ENCODE measurements at places on chromosomes 4 and X.

- no peak for DNase-seq
Measured at GRCh38 chrX:44290718-44291117, 52.8 kb downstream of the EFHC2 start.

DNA sequence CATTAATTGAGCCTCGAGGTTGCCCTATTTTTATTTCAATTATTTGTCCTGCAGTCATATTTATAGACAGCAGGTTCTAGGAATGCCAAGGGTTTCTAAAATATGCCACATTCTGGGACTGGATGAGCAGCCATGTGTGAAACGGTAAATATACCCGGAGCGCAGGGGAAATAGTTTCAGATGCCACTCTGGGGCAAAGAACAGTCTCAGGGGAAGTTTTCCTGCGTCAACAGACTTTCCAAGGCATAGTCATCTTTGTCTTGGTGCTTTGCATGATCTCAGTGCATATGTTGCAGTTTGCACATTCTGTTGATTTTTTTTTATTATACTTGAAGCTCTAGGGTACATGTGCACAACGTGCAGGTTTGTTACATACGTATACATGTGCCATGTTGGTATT, 71.0 kb downstream of the GPAT3 start:
- DNase-seq: no peak

DNA sequence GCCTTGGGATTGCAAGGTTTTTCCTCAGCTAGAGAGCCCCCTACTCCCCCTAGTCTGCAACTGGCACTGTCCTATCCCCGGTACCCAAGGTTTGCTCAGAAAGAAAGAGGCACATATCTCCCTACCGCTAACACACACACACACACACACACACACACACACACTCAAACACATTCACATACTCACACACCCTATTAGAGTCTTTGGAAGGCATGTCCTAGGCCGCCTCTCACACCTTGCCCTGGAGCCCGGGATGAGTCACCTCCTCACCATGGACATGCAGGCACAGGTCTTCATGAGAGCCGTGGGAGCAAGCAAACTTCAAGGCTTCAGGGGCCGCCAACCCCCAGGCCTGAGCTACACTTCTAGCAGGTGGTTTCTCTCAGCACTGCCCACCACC, 49.2 kb downstream of the PJA1 start:
- peak; percentile 90 for DNase-seq

- no peak for DNase-seq
Measured at GRCh38 chr4:74292111-74292870, 16.0 kb upstream of the EPGN start.

- DNase-seq: no peak
Measured at GRCh38 chr4:101885574-101885973, 95.0 kb downstream of the BANK1 start.

DNA sequence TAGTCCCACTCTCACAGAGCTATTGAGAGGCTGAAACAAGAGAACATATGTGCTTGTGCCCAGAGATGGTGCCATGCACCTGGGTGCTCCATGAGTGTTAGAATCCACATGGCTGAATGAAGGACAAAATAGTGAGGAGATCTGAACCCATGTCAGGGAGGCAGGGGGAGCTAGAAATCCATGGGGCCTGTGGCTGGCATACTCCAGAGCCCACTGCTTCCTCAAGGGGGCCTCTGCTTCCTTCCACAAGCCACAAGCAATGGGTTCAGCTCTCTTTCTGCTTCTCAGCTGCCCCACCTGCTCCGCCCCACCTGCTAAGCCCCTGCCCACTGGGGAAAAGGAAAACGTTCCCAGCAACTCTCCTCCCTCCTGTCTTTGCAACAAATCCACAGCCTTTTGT, 46.1 kb downstream of the PJA1 start:
- no peak for DNase-seq

DNA sequence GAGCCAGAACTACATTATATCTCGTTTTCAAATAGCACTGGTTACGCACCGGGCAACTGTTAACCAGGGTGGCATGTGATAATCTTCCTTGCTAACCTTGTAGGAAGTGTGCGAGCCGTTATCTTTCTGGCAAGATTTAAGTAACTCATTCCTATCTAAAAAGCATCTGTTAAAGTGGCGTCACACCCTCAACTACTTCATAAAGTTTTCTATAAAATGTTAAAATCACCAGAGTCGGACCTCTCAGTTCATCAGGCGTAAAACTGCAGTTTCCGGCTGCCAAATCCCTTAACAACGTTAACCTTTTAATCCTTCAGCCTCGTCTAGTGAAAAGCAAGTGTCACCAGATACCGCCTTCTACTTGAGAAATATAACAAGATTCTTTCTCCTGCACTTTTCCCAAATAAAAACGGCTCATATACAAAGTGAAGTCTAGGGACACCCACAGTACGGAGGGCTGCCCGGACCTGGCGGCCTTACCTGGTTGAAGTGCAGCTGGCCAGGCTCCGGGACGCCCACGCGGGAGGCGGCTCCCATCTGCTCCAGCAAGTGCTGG, 1.2 kb downstream of the SLC39A8 start:
- DNase-seq: no peak

DNA sequence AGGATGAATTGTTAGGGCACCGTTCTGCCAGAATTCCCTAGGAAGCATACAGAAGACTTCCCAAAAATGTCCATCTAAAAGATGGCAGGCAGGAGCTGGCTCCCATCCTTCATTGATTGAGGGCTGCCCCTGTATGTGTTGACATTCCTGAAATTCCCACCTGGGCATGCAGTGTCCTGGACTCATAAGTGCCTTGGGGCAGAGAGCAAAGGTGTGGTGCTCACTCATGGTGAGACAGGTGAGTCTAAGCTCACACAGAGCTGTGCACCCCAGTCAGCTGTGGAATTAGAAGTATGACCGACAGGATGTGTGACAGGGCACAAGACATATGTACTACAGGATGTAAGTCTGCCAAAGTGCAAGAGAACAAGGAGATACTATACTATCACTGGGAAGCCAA, 271.9 kb downstream of the MID1IP1 start:
- DNase-seq: no peak

DNA sequence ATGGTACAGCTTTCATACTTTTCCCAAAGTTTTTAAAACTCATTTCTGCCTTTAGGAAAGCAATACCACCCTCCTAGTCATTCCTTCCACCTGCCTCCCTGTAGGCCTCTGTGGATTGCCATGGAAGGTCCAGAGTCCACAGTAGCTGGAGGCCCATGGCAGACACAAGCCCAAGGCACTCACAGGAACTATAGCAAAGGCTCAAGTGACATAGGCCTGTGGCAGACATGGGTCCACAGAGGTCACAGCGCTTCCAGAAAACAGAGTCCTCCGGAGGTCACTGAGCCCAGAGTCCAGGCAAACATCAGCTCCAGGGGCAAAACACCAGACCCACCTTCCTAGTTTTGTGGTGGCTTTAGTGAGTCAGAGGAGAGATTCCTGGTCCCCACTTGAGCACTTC, 147.6 kb upstream of the ATP6AP2 start:
- no peak for DNase-seq

GRCh38 chrX:72079607-72080006, 52.1 kb downstream of the RTL5 start:
- no peak for DNase-seq

GRCh38 chr4:10102474-10103332, 13.9 kb downstream of the WDR1 start:
- DNase-seq: no peak

GRCh38 chrX:70907900-70908299, 611 bp downstream of the TEX11 start:
- no peak for DNase-seq

DNA sequence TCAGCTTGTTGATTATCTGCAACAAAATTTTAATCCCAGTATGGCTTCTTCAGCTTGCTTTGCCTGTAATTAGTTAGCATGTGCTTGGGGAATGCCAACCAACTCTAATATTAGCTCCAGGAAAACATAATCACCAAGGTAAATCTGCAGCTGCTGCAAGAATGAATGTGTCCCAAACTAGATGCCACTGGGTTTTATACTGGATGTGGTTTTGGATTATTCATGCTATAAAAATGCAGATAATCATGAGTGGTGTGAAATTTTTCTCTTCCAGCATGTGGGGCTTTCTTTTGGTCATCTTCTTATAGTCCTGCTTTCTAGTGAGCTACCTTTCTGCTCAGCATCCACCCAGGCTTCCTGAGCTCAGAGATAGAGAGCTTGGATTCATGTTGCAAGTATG, 295.9 kb upstream of the CASK start:
- no peak for DNase-seq

DNA sequence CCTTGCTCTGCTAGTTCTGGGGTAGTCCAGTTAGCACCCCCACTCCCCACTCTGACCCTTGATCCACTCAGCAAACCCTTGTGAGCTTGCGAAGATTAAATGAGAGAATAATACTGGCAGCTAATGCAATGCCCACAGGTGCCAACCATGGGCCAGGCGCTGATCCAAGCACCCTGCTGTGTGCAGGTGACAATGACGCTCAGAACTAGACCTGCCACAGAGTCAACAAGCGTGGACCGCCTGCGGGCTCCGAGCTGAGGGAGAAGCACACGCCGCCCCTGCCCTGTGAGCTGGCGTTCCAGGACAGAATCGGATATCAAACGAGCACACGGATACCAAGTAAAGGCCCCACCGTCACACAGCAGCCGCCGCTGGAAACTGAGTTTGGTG, 129.2 kb downstream of the FAM53A start:
- no peak for DNase-seq

- DNase-seq: no peak
Measured at GRCh38 chrX:38935561-38935960, 134.3 kb downstream of the MID1IP1 start.

- no peak for DNase-seq
Measured at GRCh38 chr4:75025431-75025830, 92.5 kb downstream of the PARM1 start.

DNA sequence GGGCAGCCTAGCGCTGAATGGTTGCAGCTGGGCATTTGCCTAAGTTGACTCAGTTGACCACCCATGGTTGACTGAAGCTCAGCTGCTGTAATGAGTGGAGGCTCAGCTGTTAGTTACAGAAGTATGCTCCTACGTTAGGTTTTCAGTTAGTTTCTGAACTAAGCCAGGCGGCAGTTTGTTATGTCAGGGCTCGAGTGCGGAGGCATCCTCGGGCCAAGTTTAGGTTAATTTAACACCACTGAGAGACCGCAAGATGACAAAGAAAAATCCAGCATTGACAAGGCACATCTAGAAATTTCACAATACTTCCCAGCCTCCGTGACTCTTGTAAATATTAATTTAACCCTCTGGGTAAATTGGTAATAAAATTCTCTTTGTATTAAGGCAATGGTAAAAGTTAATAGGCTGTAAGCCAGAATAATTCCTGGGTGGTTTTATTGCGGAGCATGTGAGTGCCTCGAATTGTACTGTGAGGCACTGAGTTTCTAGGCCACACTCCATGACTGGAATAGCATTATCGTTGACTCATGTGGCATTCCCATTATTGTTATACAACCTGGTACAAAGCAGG, 33.1 kb upstream of the CDKN2AIP start:
- no peak for DNase-seq

GRCh38 chr4:42436928-42437565, 39.8 kb downstream of the SHISA3 start:
- no peak for DNase-seq

DNA sequence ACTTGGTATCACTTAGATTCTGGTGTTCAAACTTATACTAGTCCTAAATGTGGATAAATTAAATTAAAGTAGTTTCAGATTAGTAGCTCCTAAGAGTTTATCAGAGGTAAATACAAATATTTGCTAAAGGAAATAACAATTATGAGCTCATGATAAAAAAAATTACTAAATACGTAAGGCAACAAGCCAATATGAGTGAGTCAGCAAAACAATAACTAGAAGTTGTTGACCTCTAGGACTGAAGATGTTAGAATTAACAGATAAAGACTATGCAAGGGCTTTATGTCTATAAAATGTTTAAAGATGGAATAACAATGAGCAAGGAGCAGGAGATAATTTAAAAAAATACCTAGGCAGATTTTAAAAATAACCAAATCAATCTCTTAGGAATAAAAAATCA, 195.8 kb downstream of the CLCN4 start:
- no peak for DNase-seq

DNA sequence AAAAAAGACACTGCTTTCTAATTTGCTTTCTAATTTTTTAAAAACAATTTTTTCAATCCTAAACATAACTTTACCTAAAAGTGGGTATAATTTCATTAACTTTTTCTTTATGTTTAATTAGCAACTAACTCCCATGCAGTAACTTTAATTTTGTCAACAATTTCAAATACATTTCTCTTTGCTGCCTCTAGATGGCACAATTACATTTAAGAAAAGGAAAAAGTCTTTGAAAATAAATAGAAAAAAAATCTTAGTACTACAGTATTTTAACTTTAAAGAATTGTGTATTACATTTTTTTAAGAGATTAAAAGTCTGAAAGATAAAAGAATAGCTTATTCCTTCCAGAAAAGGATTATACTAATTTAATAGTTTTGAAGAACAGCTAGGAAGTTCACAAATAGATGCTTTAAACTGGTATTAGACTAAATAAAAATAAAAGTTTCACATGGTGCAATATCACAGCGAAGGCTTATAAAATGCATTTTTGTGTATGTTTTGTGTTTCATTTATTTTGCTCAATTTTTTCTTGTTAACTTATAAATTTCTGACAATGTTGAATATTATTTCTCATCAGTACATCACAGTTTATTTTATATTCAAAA, 105.1 kb downstream of the ADGRA3 start:
- no peak for DNase-seq

DNA sequence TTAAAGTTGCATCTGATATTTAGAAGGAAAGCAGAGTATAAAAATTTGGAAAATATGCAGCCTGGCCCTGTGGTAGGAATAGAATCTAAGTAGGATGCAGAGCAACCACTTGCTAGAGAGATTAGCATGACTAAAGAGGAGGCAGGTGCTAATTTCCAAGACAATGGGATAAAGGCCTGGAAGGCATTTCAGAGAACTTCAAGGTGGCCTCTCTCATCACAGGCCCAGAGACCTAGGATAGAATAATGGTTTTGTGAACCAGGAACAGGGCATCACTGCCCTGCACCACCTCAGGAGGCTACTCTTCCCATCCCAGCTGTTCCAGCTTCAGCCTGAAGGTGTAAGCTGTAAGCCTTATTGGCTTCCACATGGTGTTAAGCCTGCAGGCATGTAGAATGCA, 621.7 kb upstream of the HS3ST1 start:
- DNase-seq: no peak

- no peak for DNase-seq
Measured at GRCh38 chr4:3287271-3287971, 5.4 kb upstream of the RGS12 start.

DNA sequence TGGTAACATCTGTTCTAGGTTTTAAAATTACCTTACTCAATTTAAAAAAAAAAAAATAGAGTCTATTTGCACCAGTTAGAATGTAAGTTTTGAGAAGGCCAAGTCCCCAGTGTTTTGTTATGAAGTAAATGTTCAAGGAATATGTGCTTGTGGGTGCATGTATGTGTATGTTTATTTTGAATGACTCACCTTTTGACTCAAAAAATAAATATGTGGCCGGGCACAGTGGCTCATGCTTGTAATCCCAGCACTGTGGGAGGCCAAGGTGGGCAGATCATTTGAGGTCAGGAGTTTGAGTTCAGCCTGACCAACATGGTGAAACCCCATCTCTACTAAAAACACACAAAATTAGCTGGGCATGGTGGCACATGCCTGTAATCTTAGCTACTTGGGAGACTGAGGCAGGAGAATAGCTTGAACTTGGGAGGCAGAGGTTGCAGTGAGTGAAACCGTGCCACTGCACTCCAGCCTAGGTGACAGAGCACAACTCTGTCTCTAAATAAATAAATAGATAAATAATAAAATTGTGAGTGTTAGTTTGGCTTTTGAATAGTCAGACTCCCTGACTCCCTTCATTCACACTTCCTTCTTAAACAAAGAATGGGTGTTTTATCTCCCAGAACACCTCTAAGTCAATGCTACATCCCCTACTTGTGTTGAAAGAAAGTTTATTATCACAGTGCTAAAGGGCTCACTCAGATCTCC, 511.3 kb upstream of the PCDH7 start:
- DNase-seq: peak; percentile 46
